NCI-H1092 (cell line): ENCODE measurements at places on chromosomes 6 and 20.
A peak's percentile ranks its signal among the peaks of the same experiment; 100 is the strongest.

GRCh38 chr6:73738367-73739028 is 42.5 kb downstream of the CD109 start:
- no peak for DNase-seq

- DNase-seq, result no peak
These were observed 34.7 kb upstream of the ERVFRD-1 start for GRCh38 chr6:11146117-11146826.

DNA sequence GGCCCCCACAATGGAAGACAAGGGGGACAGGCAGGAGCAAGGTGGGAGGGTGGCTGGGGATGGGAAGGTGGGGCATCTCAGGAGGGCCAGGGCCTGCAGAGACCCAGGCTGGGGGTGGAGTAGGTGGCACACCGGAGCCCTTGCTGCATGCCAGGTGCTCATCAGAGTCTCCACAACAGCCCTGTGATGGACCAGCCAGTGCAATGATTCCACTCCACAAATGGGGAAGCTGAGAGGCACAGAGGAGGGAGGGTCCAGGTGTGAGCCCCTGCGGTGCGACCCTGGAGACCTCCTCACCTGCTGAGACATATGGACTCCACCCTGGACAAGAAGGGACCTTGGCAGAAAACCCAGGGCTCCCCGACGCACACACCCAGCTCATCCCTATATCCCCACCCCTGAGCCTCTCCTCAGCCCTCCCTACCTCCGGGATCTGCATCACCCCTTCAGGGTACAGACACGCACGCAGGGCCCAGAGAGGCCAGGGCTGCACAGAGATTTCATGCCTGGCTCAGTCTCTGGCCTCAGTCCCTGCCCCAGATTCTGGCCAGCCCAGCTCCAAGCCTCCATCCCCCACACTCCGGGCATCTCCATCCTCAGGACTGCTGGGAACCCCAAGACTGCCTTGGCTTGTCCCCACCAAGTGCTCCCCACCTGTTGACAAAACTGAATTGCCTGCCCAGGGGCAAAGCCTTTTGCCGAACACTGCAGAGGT is 7.1 kb upstream of the GRM4 start:
- no peak for DNase-seq

GRCh38 chr6:35096129-35096862 is 44.8 kb downstream of the TCP11 start:
- DNase-seq, result peak; percentile 9

DNA sequence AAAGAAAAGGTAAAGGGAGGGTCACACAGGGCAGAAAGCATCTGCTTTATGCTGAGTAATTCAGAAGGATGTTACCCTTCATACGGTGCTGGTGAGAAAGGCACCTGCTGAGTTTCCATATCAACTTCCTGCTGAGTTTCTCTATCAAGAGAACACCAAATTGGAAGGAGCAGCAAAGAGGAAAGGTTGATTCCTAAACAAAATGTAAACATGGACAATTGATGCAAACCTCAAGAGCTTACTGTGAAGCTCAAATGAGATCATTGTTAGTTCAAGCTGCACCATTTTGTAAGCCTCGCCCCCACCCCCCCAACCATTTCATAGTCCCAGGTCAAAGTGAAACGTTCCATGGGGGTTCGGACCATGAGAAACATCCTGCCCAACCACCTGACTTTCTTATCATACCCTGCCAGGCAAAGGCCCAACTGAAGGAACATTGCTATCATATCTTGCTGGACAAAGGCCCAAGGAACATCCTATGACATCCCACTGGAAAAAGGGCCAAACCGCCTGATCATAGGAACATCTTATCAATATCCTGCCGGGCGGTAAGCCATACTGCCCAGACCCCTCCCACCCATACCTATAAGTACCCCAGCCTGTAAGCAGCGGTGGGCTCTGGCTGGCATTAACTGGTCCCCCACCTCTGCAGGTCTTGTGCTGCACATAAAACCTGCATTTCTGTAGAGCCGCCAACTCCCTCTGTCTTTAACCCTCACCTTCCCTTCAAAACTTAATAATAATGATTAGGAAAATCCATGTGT is 171.6 kb downstream of the UBE3D start:
- no peak for DNase-seq

DNA sequence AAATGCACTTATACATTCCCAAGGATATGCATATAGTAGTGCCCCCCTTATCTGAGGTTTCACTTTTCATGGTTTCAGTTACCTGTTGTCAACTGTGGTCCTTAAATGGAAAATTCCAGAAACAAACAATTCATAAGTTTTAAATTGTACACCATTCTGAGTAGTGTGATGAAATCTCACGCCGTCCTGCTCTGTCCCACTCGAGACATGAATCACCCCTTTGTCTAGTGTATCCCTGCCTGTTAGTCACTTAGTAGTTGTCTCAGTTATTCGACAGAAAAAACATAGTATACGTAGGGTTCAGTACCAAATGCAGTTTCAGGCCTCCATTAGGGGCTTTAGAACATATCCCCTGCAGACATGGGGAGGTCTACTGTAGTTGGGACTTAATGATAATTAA is 57.0 kb downstream of the MAP1LC3A start:
- DNase-seq, result no peak

- no peak for DNase-seq
These were observed 445.2 kb upstream of the ID4 start for GRCh38 chr6:19391926-19392325.

- DNase-seq, result no peak
These were observed 6.1 kb upstream of the PM20D2 start for GRCh38 chr6:89139509-89140346.

DNA sequence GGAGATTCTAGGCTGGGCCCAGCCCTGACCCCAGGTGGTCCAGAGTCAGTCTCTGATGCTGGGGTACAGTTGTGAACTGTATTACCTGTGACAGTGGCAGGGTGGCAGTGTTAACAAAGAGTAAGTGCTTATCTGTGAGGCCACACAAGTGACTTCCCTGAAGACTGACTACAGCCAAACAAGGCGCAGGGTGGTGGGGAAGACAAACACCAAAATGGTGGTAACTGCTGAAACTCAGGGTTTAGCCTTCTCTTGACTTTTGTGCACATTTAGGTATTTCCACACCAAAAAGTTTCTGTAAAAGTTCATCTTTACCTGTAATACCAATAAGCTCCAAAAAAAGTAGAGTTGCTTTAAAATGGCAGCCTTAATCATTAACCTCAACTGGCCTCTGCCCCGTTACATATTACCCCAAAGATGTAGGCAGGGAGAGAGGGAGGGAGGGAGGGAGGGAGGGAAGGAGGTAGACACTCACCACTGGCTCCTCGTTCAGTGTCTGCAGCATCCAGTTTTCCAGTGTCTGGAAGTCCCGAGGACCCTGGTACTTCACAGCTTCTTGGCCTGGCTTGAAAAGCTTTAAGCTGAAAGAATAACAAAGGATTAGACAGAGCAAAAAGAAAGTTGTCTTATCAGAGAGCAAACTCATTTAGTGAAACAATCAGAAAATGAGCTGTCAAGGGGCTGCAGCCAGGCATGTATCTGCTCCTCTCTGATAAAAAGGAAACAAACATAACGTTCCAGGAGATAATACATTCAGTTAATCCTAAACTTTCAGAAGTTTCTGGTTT is 11.3 kb downstream of the TXNDC5 start:
- no peak for DNase-seq

- DNase-seq, result no peak
These were observed 6.6 kb downstream of the TDP2 start for GRCh38 chr6:24660105-24660504.

DNA sequence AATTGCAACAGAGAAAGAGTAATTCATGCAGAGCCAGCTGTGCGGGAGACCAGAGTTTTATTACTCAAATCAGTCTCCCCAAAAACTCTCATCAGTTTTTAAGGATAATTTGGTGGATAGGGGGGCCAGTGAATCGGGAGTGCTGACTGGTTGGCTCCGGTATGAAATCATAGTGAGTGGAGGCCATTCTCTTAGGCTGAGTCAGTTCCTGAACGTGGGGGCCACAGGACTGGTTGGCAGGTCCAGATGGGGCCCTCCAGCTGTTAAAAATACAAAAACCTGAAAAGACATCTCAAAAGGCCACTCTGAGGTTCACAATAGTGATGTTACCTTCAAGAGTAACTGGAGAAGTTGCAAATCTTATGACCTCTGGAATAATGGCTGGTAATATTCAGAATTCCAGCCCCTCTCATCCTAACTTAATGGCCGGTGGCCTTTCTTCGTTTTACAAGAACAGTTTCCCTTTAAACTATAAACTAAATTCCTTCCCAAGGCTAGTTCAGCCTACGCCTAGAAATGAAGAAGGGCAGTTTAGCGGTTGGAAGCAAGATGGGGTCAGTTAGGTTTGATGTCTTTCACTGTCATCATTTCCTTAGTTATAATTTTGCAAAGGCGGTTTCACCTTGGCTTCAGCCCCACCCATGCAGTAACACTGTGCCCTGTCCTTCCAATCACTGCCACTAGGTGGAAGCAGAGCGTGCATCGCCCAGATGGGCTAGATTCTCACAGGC is 6.8 kb upstream of the MICA start:
- peak; percentile 3 for DNase-seq

DNA sequence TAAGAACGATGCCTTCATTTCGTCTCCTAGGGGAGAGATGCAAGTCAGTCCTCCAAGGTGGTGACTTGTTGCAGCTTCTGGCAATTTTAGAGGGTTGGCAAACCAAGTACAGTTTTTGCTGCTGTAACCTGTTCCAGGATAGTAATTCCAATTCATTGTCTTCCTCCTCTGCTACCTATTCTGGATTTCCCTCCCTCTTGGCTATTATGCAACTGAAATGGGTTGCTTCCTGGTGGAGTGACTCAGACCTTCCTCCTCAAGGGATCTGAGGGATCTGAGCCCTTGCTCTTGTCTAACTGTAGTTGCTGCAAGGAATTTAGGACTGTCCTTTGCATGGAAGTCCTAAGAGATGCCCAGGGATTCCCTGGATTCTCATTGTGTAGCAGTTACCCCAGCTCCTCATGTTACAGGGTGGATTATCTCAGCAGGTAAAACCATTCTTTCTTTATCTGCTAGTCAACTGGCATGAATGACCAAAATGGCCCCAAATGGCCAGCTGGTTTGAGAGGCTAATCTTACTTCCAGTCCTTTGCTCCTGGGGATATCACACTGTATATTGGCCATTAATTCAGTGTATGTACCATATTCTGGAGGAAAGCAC is 17.6 kb upstream of the ELMO2 start:
- no peak for DNase-seq

- DNase-seq, result no peak
These were observed 79.0 kb upstream of the RGS17 start for GRCh38 chr6:153210083-153210482.

DNA sequence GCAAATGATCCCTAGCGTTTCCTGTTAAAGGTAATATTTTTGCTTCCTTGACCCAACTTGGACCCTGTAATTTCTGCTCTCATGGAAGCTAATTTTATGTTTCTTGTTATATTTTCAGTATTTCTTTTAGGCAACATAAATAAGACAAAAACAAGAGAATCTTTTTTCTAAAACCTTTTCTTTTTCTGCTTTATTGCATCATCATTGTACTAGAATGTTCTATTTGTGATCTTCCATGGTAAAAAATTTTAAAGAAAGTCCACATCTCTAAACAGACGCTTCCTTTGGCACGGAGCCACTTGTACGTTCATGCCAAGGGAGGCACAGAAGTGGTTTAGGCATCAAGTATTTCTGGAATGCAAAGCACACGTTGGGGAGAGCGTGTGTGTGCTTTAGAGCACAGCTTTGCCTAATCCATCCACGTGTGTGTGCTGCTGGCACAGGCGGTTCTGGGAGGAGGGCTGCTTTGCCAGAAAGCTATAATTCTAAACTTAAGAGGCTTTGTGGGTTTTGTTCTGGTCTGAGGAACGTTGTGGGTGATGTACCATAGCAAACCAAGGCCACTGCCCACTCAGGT is 98.3 kb downstream of the SASH1 start:
- no peak for DNase-seq

GRCh38 chr6:72748759-72749158 is 126.9 kb downstream of the KCNQ5 start:
- no peak for DNase-seq

DNA sequence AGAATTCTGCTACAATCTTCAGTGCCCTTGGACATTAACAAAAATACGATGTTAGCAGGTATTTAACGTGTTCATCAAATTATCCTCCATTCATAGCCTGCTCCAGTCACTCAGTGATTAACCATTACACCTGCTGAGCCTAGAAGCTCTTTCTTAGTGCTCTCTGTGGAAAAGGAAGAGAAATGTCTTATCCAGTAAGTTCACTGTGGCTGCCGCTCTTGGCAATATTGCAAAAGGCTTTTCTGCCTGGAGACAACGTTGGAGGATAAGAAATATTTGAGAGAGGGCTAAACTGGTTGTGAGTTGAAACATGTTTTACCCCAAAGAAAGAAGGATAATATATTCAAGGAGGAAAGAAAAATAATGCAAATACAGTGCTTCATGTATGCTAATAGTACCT is 217.4 kb upstream of the HSF2 start:
- no peak for DNase-seq

- no peak for DNase-seq
These were observed 89.4 kb downstream of the GRM4 start for GRCh38 chr6:34056305-34057108.

GRCh38 chr20:14888134-14888533 is 550.7 kb upstream of the FLRT3 start:
- DNase-seq, result no peak

GRCh38 chr20:59948828-59949720 is 8.9 kb downstream of the FAM217B start:
- no peak for DNase-seq

- no peak for DNase-seq
These were observed 34.6 kb upstream of the PNPLA1 start for GRCh38 chr6:36235309-36235708.

DNA sequence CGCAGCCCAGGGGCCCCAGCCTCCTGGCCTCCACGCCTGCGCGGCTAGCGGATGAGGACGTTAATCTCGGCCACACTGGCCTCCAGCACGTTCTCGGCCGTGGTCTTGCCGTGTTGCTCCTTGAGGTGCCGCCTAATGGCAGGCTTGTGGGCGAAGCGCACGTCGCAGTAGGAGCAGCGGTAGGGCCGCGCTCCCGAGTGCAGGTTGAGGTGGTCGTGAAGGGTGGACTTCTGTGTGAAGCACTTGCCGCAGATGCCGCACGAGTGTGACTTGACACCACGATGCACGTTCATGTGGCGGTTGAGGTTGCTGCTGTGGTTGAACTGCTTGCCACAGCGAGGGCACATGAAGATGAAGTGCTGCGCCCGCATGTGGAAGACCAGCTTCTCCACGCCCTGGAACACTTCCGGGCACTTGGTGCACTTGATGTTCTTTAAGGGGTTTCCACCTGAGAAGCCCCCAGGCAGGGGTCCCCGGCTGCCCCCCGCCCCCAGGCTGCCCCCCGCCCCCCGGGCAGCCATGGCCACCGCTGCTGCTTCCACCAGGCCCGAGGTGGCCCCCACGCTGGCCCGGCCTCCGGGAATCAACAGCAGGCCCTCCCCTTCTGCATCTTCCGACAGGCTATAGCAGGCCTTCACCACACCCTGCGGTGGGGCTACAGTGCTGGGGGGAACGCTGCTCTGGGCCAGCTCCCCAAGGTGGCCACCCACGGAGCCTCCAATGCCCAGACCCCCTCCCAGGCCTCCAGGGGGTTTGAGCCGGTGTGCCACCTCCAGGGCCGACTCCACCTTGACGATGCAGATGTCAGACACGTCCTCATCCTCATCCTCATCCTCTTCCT is 1.8 kb downstream of the ZBTB12 start:
- DNase-seq, result no peak

- no peak for DNase-seq
These were observed 5.3 kb downstream of the EPB41L1 start for GRCh38 chr20:36159833-36160232.
